ENCODE measurements at places on chromosomes 16 and 17. TPM values are rescaled to one million over a fixed set of nuclear protein-coding genes. Genes with fewer than 3 reads are reported as not detected.

RASD1 gene
- total RNA-seq, result 4.2 TPM

MPV17L gene
- total RNA-seq, result 3.1 TPM

KREMEN2 gene
- total RNA-seq, result 1.6 TPM

FBXO39 gene
- total RNA-seq, result under 0.01 TPM

P2RX1 gene
- total RNA-seq, result 1.6 TPM

SPG7 gene
- total RNA-seq, result 83.0 TPM

PLD2 gene
- total RNA-seq, result 9.9 TPM

AHSP gene
- 150 TPM for total RNA-seq

ZNF629 gene
- 5.7 TPM for total RNA-seq

CD300H gene
- not detected for total RNA-seq

OR3A3 gene
- not detected for total RNA-seq

RNF227 gene
- total RNA-seq, result 2.6 TPM

KCNG4 gene
- not detected for total RNA-seq

TAT gene
- not detected for total RNA-seq

DPEP2 gene
- 1.0 TPM for total RNA-seq

TBC1D3K gene
- not detected for total RNA-seq

HS3ST2 gene
- not detected for total RNA-seq

ACSM3 gene
- 2.6 TPM for total RNA-seq

SRCIN1 gene
- total RNA-seq, result 0.52 TPM

PRAC1 gene
- not detected for total RNA-seq

PIRT gene
- not detected for total RNA-seq

OR1E2 gene
- total RNA-seq, result not detected

MYH11 gene
- total RNA-seq, result 23.0 TPM

TBX6 gene
- total RNA-seq, result not detected

SLC52A1 gene
- not detected for total RNA-seq

CLEC18A gene
- under 0.01 TPM for total RNA-seq

SNX20 gene
- total RNA-seq, result 1.0 TPM

ZNHIT3 gene
- total RNA-seq, result 37.1 TPM

CD79B gene
- total RNA-seq, result 2.1 TPM

NPIPB6 gene
- not detected for total RNA-seq

CLEC3A gene
- not detected for total RNA-seq

BIRC5 gene
- total RNA-seq, result 11.0 TPM

SLC16A6 gene
- 1.0 TPM for total RNA-seq

All from skeletal muscle tissue (tissue), 5 donors.